ENCODE measurements at places on chromosomes 16 and 17. TPM values are rescaled to one million over a fixed set of nuclear protein-coding genes. Genes with fewer than 3 reads are reported as not detected.

The SULT1A2 gene
- 0.12 TPM for polyA plus RNA-seq

The CEP295NL gene
- polyA plus RNA-seq = 0.19 TPM

- no peak for DNase-seq
Measured at GRCh38 chr17:13698832-13699231, 97.1 kb upstream of the HS3ST3A1 start.

- DNase-seq = no peak
Measured at GRCh38 chr17:18071751-18072150, 16.0 kb upstream of the DRG2 start.

All from AG04450 (cell line).